Left renal cortex interstitium (tissue), 4 donors: ENCODE measurements at places on chromosomes 12 and 14.

DNA sequence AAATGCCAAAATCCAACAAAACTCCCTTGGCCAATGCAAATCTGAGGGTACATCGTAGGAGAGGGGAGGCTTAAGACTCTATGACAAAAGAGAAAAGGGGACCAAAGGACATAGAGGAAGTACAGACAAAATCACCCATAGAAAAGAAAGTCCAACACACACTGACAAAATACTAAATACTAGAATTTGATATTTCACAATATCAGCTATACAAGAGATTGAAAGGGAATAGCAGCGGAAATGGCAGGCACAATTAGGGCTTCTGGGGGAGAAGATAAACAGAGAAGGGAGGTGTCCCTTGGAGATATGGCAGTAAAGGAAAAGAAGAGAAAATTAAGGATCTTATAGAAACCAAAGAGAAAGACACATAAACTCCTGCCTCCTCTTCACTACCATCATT, 29.0 kb downstream of the ATP2B1 start:
- no peak for DNase-seq

DNA sequence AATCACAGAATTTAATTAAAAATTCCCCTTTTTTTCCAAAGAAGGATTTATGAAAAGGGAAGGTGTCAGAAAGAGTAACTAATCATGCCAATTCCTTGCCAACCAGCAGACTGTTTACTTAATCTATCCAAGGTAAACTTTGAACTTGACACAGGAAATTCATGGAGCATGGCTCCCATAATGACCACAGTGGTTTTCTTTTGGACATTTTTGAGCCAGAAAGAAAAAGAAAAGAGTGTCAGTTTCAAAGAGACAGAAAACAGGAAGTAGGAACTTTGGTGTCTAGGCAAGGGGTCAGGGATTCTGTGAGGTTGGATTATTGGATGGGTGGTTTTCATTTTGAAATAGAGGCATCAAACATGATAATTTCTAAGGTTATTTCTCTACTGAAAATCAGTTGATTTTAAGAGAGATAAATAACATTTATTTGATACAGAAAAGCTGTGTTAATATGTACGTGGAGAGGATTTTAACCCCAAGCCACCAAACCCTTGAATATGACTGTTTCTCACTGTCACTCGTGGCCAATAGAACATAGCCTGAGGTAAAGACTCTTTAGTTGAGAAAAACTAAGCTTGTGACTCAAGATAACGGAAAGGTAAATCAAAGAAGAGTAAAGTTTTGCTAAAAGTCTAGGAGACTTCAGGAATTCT, 196.1 kb downstream of the TTC6 start:
- DNase-seq, result peak; percentile 12

DNA sequence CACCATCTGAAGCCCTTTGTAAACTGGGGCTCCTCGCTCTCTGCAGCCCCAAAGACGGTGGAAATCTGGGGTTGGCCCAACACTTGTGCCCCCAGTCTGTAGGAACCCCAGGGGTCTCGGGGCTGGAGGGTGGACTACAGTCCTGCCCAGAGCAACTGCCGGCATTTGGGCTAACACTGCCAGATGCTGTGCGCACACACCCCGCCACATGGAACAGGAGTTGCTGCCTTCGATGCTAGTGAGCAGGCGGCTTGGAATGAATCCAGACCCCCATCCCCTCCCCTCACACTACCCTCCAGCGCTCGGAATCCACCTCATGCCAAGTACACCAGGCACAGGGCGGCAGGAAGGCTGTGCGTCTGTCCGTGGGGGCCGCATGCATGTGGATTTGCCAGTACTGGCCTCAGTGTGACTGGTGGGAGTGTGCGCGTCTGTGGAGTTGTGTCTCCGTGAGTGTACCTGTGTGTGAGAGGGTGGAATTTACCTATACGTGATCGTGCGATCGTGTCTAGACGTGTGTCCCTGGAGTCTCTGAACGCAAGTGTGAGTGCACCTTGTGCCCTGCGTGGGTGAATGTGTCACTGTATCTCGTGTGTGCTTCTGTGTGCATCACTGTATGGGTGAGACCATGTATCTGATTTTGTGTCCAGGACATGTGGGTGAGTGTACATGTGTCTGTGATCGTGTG, 5.1 kb downstream of the LHX5 start:
- DNase-seq, result no peak

DNA sequence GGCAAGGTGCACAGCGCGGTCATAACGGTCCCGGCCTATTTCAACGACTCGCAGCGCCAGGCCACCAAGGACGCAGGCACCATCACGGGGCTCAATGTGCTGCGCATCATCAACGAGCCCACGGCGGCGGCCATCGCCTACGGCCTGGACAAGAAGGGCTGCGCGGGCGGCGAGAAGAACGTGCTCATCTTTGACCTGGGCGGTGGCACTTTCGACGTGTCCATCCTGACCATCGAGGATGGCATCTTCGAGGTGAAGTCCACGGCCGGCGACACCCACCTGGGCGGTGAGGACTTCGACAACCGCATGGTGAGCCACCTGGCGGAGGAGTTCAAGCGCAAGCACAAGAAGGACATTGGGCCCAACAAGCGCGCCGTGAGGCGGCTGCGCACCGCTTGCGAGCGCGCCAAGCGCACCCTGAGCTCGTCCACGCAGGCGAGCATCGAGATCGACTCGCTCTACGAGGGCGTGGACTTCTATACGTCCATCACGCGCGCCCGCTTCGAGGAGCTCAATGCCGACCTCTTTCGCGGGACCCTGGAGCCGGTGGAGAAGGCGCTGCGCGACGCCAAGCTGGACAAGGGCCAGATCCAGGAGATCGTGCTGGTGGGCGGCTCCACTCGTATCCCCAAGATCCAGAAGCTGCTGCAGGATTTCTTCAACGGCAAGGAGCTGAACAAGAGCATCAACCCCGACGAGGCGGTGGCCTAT, 875 bp downstream of the HSPA2 start:
- DNase-seq, result no peak

DNA sequence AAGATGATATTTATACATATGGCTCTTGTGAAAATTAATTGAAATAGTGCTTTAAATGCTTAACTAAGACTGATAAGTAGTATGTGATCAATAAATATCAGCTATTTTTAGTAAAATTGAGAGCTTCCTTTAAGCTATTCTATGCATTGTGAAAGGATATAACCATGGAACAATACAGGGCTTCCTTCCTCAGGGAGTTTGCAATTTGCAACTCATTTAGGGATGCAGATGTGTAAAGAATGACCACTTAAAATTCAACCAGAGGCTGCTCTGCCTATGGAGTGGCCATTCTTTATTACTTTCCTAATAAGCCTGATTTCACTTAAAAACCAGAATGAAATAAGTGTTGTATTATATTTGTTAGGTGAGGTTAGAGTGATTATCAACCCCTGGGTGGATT, 103.2 kb upstream of the PRICKLE1 start:
- DNase-seq, result no peak

GRCh38 chr12:95474660-95474958, 657 bp downstream of the METAP2 start:
- DNase-seq, result peak; percentile 2
